ENCODE measurements at places on chromosomes 12 and 14.

DNA sequence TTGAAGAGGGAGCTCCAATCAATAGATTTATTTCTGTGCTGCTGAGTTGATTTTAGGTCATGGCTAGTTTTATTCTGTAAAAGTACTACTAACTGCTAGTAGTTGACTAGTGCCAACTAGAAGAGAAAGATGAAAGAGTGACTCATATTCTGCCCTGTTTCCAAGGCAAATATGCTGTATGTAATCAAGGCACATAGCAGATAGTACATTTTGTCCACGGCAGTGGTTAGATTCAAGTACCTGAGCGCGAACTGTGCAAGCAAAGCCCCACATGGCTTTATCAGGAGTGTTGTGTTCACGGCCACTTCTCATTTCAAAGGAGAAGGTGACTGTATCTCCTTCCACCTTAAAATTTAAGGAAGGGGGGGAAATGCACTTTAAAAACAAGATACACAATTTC lies 126.8 kb downstream of the TRAFD1 start:
- DNase-seq: no peak
- no peaks in the 10 kb centered on the region for H3K27me3 ChIP-seq
- no peaks in the 10 kb centered on the region for H3K4me1 ChIP-seq

DNA sequence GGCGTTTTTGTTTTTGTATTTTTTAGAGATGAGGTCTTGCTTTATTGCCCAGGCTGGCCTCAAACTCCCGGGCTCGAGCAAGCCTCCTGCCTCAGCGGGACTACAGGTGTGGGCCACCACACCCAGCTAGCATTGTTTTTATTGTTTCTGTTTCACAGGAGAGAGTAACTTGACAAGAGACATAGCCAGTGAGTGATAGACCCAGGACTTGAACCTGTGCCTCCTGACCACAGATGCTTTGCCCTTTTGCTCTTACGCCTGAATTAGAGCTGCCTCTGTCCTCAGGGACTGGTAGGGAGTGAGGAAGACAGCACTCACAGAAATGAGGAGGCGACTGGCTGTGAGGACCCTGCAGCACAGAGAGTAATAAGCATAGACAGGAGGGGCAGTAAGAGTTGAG lies 2.3 kb downstream of the EVL start:
- H3K4me3 ChIP-seq: no peak overlapping the region
- DNase-seq: no peak
- H3K36me3 ChIP-seq: no peaks in the 10 kb centered on the region
- no peaks in the 10 kb centered on the region for H3K27me3 ChIP-seq

- no peaks in the 10 kb centered on the region for H3K36me3 ChIP-seq
- H3K4me3 ChIP-seq: no peak overlapping the region
- peaks cover 17% of the 10 kb centered on the region for H3K4me1 ChIP-seq
- no peak for DNase-seq
- no peak overlapping the region for H3K27ac ChIP-seq
Observed at GRCh38 chr12:54014377-54015017, 5.7 kb downstream of the HOXC8 start.

DNA sequence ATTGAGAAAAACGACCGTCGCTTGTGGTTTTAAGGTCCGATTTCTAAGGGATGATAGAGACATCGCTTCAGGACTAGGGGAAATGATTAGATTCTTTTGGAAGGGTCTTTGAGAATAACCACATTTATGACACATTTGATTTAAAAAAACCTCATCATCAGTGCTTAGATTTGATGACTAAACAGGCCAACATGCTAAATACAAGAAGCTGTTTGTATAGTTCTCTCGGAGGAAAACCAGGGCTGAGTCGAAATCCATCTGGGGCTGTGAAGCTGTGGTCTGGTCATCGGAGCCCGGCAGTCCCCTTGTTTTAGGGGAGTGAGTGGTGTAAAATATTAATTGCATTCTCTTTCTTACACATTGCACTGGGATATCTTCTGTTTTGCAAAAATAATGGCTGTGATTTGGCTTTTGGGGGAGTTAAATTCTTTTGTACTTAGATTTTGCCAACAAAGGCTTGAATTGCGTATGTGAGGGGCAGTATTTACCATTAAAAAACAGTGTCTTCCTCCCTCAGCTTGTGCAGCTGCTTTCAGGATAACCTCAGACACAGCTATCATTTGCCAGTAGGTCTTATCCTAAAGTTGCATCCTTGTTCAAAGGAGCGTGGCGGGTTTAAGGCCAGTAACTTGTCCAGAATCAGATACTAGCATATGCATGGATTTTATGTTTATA lies 550 bp downstream of the GNG2 start:
- H3K27me3 ChIP-seq: no peaks in the 10 kb centered on the region
- peaks cover 18% of the 10 kb centered on the region for H3K4me1 ChIP-seq
- peak overlapping the region; percentile 76 for H3K27ac ChIP-seq
- no peak for DNase-seq
- peak overlapping the region; percentile 76 for H3K4me3 ChIP-seq

- peaks cover 78% of the 10 kb centered on the region for H3K4me1 ChIP-seq
- no peaks in the 10 kb centered on the region for H3K27me3 ChIP-seq
- H3K36me3 ChIP-seq: no peaks in the 10 kb centered on the region
- DNase-seq: no peak
- peak overlapping the region; percentile 17 for H3K27ac ChIP-seq
Observed at GRCh38 chr12:116194935-116195431, 82.5 kb downstream of the MED13L start.

GRCh38 chr14:70143306-70143705 lies 45.4 kb downstream of the SLC8A3 start:
- H3K4me3 ChIP-seq: no peak overlapping the region
- no peak for DNase-seq
- H3K36me3 ChIP-seq: no peaks in the 10 kb centered on the region
- H3K27me3 ChIP-seq: peaks cover 6% of the 10 kb centered on the region
- no peak overlapping the region for H3K27ac ChIP-seq

DNA sequence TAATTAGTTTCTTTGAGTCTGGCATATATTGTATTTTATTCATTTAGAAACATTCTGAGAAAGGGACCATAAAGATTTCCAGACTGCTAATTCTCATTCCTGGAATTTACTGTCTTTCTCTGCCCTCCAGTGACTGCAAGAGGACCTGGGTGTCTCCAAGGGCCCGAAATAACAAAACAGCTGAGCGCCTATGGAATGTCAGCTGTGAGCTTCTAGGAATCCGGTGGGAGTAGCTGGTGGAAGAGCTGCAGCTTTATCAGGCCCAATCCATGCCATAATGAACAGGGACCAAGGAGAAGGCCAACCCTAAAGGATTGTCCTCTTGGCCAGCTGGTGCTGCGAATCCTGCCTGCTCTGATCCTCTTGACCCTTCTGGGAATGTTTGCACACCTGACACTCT lies 31.9 kb downstream of the RDH12 start:
- H3K27me3 ChIP-seq: peaks cover 11% of the 10 kb centered on the region
- peaks cover 6% of the 10 kb centered on the region for H3K4me1 ChIP-seq
- no peak overlapping the region for H3K4me3 ChIP-seq
- no peaks in the 10 kb centered on the region for H3K36me3 ChIP-seq
- DNase-seq: no peak
- no peak overlapping the region for H3K27ac ChIP-seq

DNA sequence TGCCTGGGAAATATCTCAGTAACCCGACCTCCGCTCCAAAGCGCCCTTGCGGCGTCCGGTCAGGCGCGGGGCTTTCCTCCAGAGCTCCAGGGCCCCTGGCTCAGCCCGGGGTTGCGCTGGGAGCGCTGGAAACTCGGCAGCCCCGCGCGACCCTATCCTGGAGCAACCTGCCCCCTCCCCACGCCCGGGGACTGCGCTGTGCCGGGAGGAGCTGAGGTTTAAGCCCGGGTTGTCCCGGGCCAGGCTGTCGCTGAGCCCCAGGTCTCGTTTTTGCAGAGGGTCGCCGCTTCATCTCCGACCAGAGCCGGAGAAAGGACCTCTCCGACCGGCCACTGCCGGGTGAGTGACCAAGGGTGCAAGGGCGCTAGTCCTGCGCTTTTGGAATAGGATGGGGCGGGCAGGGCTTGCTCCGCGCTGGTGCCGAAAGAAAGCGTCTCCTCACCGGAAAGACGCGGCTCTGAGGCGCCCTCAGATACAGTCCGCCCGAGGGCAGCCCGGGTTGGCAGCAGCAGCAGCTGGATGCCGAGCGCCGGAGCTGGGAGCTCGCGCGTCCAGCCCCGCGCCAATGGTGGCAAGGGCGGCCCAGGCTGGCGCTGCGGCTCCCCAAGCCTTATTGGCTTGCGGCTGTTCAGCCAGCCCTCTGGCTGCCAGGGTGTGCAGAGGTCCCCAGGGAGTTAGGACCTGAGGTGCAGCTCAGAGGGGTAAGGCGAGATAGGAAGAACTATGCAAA lies 1.5 kb downstream of the SPX start:
- H3K4me3 ChIP-seq: peak overlapping the region; percentile 74
- H3K27me3 ChIP-seq: no peaks in the 10 kb centered on the region
- peaks cover 28% of the 10 kb centered on the region for H3K4me1 ChIP-seq
- H3K27ac ChIP-seq: no peak overlapping the region
- peak; percentile 92 for DNase-seq

DNA sequence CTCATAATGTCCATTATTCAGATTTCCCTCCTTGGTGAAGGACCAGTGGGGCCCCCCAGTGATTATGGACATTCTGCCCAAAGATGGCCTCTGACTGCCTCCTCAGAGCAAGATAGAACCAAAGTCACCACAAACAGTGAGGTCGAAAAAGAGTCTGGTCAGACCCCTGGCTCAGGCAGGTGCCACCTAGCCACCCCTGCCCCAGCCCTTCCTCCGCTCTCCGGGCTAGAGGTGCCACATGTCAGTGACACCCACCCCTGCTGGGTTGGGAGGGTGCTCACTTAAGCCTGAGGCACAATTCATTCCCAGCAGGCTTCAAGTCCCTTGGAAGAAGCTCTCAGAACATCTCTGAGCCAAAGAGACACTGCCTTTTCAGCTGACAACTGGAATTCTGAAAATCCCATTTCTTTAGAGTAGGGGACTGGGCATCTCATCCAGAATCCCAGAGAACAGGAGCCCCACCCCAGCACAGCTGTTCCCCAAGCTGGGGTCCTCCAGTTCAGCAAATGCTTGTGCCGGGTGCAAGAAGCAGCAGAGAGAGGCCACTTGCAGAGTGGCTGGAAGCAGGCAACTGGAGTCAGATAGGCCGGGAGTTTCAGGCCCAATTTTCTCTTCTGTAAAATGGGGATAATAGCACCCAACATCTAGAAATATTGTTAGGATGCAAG lies 50.3 kb downstream of the ISCA2 start:
- peaks cover 22% of the 10 kb centered on the region for H3K36me3 ChIP-seq
- no peak overlapping the region for H3K27ac ChIP-seq
- peaks cover 52% of the 10 kb centered on the region for H3K4me1 ChIP-seq
- no peak overlapping the region for H3K4me3 ChIP-seq
- no peak for DNase-seq

DNA sequence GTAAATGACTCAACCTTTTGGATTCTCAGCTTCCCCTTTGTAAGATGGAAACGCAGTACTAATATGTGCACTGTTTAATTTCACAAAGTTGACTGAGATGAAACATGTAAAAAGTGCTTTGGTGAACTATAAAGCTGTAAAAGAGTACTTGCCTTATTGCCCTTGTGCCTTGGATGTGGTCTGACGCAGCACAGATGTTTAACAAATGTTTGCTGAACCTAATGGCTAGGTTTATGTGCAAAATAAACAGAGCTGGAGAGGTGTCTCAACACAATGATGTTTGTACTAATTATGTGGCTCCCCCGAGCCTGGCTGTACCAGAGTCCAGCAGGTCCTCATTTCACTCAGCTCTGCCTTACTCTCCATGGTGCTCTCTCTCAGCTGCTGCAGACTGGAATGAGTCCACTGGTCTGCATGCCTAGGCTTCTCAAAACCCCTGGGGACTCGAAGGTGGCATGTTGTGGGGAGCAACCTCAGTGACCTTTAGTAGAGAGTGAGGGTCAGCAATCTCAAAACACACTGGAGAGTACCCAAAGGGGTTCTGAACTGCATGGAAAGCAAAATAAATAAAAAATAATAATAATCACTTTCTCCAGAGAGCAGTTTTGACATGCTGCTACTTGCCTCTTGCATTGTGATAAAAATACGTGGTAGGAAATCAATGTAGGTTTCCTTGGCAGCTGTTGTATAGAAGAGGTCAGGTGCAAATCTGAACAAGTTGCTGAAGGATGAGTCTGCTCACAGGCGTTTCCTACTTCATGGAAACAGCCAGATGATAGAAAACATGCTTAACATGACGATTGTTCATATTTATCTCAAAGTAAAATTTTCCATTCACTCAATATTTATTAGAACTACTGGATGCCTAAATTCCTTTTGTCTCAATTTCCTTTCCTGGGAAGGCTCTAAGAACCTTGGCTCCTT lies 8.5 kb upstream of the AMIGO2 start:
- no peak for DNase-seq
- H3K27ac ChIP-seq: peak overlapping the region; percentile 80
- H3K36me3 ChIP-seq: no peaks in the 10 kb centered on the region
- H3K27me3 ChIP-seq: no peaks in the 10 kb centered on the region
- H3K4me3 ChIP-seq: no peak overlapping the region

- H3K4me3 ChIP-seq: no peak overlapping the region
- no peak overlapping the region for H3K27ac ChIP-seq
- peaks cover 24% of the 10 kb centered on the region for H3K36me3 ChIP-seq
Observed at GRCh38 chr12:110373425-110373824, 30.1 kb downstream of the ANAPC7 start.

GRCh38 chr12:103791350-103791920 lies 49.6 kb downstream of the NT5DC3 start:
- no peaks in the 10 kb centered on the region for H3K27me3 ChIP-seq
- H3K27ac ChIP-seq: no peak overlapping the region
- H3K36me3 ChIP-seq: peaks cover 22% of the 10 kb centered on the region
- DNase-seq: no peak
- no peaks in the 10 kb centered on the region for H3K4me1 ChIP-seq

DNA sequence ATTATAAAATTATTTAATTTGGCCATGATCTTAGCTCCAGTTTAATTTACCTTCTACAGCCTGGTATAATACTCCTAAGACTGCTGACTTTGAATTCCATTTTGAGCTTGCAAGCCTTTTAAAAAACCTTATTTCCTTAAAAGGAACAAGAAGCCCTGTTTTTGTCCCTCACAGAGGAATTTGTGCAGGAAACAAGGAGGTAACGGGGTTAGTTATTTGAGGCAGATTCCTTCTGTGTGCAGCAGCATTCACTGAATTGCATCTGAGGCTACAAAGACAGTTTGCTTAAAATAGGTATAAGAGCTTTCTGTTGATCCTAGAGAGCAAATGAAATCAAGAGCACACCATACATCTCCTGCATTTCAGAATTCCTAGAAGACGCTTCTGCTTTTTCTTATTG lies 403.3 kb upstream of the PRICKLE1 start:
- no peak overlapping the region for H3K27ac ChIP-seq
- no peaks in the 10 kb centered on the region for H3K36me3 ChIP-seq

- H3K27me3 ChIP-seq: no peaks in the 10 kb centered on the region
- no peaks in the 10 kb centered on the region for H3K36me3 ChIP-seq
- H3K27ac ChIP-seq: no peak overlapping the region
- H3K4me3 ChIP-seq: no peak overlapping the region
Observed at GRCh38 chr12:112439769-112440168, 21.0 kb downstream of the PTPN11 start.

- no peaks in the 10 kb centered on the region for H3K27me3 ChIP-seq
- H3K4me3 ChIP-seq: no peak overlapping the region
- H3K36me3 ChIP-seq: no peaks in the 10 kb centered on the region
- H3K27ac ChIP-seq: peak overlapping the region; percentile 45
- DNase-seq: no peak
Observed at GRCh38 chr12:14958361-14959125, 2.9 kb downstream of the ARHGDIB start.

- no peak overlapping the region for H3K27ac ChIP-seq
- H3K36me3 ChIP-seq: no peaks in the 10 kb centered on the region
- peaks cover 46% of the 10 kb centered on the region for H3K4me1 ChIP-seq
Observed at GRCh38 chr12:105814283-105814682, 324.5 kb downstream of the NUAK1 start.

GRCh38 chr12:109998241-109998903 lies 858 bp upstream of the ANKRD13A start:
- no peaks in the 10 kb centered on the region for H3K27me3 ChIP-seq
- H3K4me3 ChIP-seq: peak overlapping the region; percentile 93
- H3K27ac ChIP-seq: peak overlapping the region; percentile 97
